Activated CD4-positive, CD25-positive, alpha-beta regulatory T cell treated with anti-CD3 and anti-CD28 coated beads, Interleukin-2, amount 50 U/mL, for 72 hours (primary cell): ENCODE measurements at places on chromosomes 5 and 9.

- no peak for DNase-seq
Observed at GRCh38 chr9:121184463-121184862, 17.2 kb downstream of the RAB14 start.

- no peak for DNase-seq
Observed at GRCh38 chr9:96302021-96302420, at the start of gene HSD17B3. HSD17B3 (minus strand) TSS chr9:96302176; CDS start chr9:96302104, 72 bp downstream.

DNA sequence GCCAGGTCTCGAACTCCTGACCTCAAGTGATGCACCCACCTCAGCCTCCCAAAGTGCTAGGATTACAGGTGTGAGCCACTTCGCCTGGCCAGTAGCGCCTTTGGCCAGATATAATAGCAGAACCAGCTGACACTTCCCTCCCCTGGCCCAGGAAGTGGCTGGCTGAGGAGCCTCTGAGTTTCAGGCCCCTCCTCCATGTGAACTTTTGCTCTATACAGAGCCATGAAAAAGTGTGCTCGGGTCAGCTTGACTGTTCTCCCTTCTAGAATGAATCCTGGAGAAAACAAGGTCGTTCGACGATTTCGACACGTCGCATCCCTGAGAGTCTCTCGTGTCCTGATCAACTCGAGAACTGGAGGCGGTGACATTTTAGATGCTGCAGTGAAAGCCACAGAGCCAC is 8.6 kb upstream of the ZDHHC12 start:
- no peak for DNase-seq

DNA sequence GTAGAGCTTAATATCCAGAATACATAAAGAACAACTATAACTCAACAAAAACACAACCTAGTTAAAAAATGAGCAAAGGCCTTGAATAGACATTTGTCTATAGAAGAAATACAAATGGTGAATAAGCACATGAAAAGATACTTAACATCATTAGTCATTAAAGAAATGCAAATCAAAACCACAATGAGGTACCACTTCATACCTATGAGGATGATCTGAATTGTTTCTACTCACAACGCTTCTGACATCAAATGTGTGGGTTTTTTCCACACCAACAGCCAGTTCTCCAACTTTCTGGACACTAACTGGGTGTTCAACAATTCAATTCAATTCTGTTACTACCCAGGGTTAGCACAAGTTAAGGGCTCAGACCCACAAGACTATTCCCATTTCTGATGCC is 22.0 kb downstream of the SREK1IP1 start:
- DNase-seq, result no peak

DNA sequence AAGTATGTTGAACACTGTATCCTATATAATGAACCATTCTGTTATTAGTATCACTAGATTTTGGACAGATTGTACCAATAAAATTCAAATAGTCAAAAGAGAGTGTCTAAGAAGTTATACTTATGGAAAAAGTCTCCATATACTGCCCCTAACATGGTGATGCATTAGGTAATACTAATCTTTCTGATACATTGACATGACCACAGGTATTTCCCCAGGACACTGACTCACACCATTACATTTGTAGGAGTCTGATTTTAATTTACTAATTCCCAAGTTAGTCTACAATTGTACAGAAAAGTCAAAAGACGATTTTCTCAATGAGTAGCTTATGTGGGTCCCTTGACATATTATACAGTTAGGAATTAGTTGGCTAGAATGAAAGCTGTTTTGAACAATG is 593.8 kb downstream of the ISL1 start:
- no peak for DNase-seq

- no peak for DNase-seq
Observed at GRCh38 chr9:127039492-127039891, 82.9 kb downstream of the ANGPTL2 start.

DNA sequence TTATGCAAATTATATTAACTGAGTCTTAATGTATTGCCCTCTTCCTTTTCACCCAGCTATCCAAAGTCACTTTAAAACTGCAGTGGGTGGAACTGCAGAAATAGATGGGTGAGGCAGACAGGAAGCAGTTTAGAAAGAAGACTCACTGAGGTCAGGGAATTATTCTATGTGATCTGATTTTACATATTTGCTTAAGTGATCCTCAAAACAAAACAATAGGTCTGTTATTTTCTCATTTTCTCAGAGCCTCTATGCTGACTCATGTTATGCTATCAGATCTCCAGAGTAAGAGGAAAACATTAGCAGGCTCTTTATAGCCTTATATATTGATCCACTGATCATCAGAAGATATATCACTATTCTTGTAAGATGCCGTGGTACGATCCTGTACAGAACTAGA is 63.5 kb downstream of the MRPS27 start:
- DNase-seq, result no peak

- no peak for DNase-seq
Observed at GRCh38 chr9:131554843-131555351, 9.6 kb downstream of the PRRT1B start.

DNA sequence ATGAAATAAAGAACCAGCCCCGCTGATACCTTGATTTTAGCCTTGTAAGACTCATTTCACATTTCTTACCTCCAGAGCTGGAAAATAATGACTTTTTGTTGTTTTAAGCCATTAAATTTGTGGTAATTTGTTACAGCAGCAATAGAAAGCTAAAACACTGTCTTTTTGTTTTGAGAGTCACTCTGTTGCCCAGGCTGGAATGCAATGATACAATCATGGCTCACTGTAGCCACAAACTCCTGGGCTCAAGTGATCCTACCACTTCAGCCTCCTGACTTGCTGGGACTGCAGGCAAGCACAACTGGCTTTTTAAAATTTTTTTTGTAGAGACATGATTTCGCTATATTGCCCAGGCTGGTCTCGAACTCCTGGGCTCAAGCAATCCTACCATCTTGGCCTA is 34.7 kb upstream of the MYO10 start:
- no peak for DNase-seq

GRCh38 chr5:135578685-135579341 is at the start of gene CXCL14:
CXCL14 (minus strand) TSS chr5:135578991; CDS start chr5:135578778, 213 bp downstream.
- no peak for DNase-seq

DNA sequence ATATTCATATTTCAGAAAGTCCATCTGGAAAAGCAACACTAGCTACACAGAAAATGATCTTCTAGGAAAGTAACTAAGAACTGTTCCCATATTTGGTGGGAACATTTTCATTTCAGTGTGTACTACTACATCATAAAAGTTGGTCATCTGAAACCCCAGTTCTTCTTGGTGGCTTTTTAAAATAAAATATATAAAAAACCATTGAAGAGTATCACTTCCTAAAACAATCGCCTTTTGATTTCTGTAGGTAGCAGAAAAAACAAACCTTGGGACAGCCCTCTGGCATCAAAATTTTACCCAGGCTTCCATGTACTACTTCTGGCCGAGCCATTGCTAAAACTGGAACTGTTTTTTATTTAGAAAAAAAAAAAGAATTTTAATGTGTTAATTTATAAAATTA is 158.5 kb downstream of the MLLT3 start:
- no peak for DNase-seq

DNA sequence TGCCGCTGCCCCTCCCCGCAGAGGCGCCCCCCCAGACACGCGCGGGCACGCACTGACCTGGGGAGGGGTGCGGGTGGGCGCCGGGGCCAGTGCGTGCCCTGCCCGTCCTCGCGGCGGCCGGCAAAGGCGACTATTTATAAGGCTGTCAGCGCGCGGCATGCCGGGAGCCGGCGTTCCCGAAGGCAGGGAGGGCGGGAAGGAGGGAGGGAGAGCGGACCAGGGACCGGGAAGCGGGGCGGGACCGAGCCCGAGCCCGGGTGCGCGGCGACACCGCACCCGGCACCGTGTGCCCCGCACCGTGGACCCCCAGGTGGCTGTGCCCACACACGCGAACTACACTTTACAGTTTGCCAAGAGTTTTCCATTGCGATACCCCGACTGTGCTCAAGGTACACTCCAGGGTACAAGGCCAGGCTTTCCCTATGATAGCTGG is at the start of gene AK1:
Gene AK1 (minus strand): TSS at position 110 of the 433 bp plus-strand sequence. CDS start 3,058 bp downstream, outside the sequence.
- DNase-seq, result no peak

GRCh38 chr5:128436749-128437188 is 101.3 kb downstream of the FBN2 start:
- DNase-seq, result no peak

DNA sequence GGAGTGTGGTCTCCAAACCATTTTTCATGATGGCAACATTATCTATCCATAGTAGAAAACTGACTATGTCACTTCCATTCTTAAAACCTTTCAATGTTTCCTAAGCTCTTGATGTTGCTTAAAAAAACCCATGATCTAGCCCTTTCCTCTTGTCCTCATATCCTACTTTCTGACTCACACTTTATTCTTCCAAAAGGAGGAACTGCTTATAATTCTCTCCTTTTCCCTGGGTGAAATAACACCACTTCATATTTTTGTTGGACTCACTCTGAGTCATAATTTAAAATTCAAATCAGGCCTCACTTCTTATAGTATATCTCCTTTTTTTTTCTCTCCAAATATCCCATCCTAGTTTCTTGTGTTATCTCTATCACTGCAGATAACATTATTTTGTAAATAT is 513.9 kb downstream of the MAN2A1 start:
- no peak for DNase-seq

- DNase-seq, result no peak
Observed at GRCh38 chr5:5483350-5483749, 60.9 kb downstream of the ICE1 start.

GRCh38 chr9:99588747-99589146 is 232.9 kb upstream of the NR4A3 start:
- no peak for DNase-seq

DNA sequence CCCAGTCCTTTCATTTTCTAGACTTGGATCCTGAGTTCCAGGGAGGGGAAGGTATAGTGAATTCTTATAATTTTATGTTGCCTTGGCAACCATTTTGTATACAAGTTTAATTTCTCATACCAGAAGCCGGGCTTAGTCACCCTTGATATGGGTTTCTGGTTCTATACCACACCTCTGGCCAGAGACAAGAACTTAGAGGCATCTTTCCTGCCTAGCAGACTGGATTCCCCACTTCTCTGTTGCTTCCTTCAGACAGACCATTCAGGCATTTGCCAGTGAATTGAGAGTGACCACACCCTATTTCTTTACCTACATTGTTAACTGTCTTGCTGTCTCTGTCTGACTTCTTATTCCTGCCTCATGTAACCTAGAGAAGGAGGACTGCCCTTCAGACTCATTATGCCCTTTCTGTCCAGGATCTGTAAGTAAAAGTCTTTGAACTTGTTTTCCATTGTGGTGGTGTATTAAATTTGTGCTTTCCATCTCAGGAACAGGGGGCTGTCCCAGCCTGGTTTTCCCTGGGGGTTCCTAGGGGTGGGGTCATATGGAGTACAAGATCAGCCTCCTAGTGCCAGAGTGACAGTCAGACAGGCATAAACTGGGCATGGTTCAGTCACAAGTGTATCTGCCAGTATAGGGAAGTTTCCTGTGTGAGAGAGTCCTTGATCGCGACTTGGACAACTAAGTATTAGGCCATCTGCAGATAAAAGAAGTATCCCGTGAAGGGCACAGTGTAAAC is 27.4 kb downstream of the TNFSF8 start:
- DNase-seq, result no peak

- no peak for DNase-seq
Observed at GRCh38 chr9:19255112-19255511, 24.6 kb downstream of the DENND4C start.
